ENCODE measurements at places on chromosomes 12 and 14.
A peak's percentile ranks its signal among the peaks of the same experiment; 100 is the strongest.

GRCh38 chr12:18416412-18416811 lies 155.1 kb downstream of the PIK3C2G start:
- DNase-seq: no peak

- DNase-seq: no peak
Observed at GRCh38 chr14:103332143-103332919, 1.7 kb upstream of the EIF5 start.

GRCh38 chr12:32343496-32343895 lies 55.9 kb upstream of the FGD4 start:
- no peak for DNase-seq

DNA sequence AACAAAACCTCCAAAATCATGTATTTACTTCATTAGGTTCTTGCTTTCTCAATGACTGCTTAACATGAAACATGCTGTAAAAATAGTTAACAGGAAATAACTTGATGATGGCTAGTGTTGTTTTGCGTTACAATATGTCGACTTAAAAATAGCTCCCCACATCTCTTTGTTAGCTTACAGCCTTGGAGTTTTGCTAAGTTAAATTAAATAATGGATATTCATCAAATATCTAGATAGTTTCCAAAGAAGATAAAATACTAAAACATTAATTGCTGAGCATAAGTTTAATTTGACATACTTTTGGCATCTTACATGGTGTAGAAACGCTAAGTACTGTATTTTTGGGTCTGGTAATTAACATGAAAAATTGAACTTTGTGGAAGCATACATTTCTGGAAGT lies 500.6 kb upstream of the NOVA1 start:
- DNase-seq: no peak

DNA sequence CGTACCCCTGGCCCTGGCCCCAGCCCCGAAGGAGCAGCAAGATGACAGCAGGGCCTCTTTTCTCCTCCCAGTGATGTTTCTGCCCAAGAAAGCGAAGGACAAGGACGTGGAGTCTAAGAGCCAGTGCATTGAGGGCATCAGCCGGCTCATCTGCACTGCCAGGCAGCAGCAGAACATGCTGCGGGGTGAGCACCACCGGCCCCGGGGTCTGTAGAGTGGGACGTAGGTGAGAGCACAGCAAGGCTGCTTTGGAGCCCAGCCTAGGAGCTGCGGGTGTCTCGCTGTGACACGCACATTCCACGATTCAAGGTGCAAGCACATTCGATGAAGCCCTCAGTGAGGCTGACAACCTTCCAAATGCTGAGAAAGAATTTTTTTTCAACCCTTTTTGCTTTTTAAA lies 5.2 kb upstream of the TEX22 start:
- no peak for DNase-seq

DNA sequence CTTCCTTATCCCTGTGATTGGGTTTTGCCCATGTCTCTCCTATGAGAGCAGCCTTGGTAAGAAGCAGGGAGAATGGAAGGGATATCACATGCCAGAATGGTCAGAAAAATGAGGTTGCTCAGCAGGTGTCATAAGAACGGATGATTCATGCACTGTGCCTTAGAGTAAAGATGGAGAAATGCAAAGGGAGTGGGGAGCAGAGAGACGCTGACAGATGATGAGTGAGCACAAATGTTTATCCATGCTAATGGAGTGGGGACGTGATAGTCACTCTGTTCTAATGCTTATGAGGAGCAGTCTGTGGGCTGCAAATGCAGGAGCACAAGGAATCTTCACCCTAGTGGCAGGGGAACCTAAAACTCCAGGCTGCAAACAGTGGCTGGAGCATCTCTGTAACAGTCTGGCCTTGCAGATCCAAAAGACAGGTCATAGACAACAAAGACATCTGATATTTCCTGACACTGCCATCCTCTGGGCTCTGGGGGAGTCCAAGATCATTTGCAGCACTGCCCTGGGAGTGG lies 243.2 kb downstream of the CACNA1C start:
- peak; percentile 39 for DNase-seq

- DNase-seq: no peak
Observed at GRCh38 chr12:14252697-14253096, 112.8 kb upstream of the ATF7IP start.

- peak; percentile 25 for DNase-seq
Observed at GRCh38 chr12:72271451-72272090, 599 bp upstream of the TRHDE start.

GRCh38 chr12:47165934-47166333 lies 86.2 kb upstream of the AMIGO2 start:
- no peak for DNase-seq

DNA sequence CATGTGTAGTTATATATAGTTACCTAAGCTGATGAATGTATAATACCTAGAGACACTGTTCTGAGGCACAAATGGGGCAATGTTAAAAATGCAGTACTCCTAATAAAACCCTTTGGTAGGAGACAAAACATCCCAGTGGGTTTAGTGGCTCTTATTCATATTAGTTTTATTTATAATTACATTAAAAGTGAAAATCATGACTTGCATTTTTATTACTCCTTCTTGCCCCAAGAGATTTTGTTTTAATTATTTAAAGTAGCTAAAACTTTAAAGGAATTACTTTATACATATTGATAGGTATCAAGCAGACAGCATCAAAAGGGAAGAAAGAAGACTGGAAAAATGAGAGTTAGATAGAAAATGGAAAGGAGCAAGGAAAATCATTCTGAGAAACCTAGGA lies 688.6 kb downstream of the GALC start:
- no peak for DNase-seq

DNA sequence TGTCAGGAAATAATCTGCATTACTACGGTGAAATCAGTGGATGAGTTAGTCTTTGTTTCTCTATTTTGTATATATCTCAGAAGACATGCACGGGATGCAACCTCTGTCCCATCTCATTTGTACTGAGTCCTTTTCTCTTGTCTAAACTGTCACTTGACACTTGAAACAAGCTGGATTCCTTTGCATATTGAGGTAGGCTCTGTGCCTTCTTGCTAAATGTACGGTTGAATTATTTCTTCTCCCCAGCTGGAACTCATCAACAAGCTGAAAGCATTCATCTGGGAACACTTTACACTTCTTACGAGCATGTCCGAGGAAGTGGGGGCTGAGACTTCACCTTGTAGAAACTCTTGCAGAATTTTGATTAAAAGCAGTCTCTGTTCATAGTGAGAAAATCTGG lies 119.5 kb downstream of the VEZT start:
- peak; percentile 55 for DNase-seq

GRCh38 chr12:26744697-26745440 lies 88.1 kb downstream of the ITPR2 start:
- no peak for DNase-seq

DNA sequence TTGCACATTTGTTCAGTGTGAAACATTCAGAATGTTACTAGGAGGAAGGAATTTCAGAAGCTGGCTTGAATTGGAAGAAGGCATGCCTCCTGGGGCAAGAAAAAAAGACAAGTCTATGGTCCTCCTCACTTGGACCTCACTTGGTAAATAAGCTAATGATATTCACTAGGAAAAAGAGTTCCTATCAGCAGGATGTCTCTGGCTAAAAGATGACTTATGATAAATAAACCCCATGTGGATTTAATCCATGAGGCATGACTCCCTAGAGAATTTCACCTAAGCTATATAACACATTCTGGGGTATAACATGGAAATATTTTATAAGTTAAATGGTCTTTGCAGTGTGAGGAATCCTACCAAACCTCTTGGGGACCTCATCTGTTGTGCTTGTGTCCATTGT lies 199.9 kb downstream of the LRIG3 start:
- DNase-seq: no peak

DNA sequence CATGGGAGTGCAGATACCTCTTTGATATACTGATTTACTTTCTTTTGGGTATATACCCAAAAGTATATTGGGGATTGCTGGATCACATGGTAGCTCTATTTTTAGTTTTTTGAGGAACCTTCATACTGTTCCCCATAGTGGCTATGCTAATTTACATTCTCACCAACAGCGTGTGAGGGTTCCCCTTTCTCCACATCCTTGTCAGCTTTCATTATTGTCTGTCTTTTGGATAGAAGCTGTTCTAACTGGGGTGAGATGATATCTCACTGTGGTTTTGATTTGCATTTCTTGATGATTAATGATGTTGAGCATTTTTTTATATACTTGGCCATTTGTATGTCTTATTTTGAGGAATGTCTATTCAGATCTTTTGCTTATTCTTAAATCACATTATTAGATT lies 44.1 kb upstream of the JDP2 start:
- no peak for DNase-seq

GRCh38 chr12:124556896-124557501 lies 10.4 kb downstream of the NCOR2 start:
- DNase-seq: no peak

- DNase-seq: no peak
Observed at GRCh38 chr12:10068644-10069043, 30.1 kb downstream of the CLEC1A start.

GRCh38 chr14:92646952-92647796 lies 101.3 kb downstream of the LGMN start:
- DNase-seq: peak; percentile 75

- DNase-seq: peak; percentile 82
Observed at GRCh38 chr14:76918256-76918781, 92.1 kb downstream of the LRRC74A start.

DNA sequence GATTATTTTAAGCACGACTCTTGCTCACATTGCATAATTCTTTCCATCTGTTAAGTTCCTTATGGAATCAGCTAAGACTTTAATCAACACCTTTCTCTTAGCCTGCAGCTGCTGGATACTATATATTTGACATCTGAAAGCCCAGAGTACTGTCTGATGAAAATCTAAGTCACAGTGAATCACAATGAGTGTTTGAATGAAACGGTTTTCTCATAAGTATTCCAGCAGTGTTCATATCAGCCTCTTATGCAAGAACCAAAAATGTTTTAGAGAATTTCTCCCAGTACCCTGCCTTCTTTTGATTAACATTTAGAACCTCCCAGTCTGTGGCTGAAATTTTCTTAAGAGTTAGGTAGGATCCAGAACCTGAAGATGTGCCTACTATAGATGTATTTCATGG lies 55.6 kb downstream of the FRMD6 start:
- DNase-seq: no peak

GRCh38 chr12:47397664-47398281 lies 308.1 kb downstream of the RPAP3 start:
- DNase-seq: peak; percentile 55

GRCh38 chr12:10268037-10268436 lies 39.6 kb upstream of the KLRD1 start:
- DNase-seq: no peak

Measured in GM03348 (cell line).